Activated naive CD8-positive, alpha-beta T cell treated with anti-CD3 and anti-CD28 coated beads for 36 hours (primary cell): ENCODE measurements at places on chromosomes 13 and 19.

- no peak for DNase-seq
These were observed 18.3 kb downstream of the NCLN start for GRCh38 chr19:3203805-3204645.

DNA sequence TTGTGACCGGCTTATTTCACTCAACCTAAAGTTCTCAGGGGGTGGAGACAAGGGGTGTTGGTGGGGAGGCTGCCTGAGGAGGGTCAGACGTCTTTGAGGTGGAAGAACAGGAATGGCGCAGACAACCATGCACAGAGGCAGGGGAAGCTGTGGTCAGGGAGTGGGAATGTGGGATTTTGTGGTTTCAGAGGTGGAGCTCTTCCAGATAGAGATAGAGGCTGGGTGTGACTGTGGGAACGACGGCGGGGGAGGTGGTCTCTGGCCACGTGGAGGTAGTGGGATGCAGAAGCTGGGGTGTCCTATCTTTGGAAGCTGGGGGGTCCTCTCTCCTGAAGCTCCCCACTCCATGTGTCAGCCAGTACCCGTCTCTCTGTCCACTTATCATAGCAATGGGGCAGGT is 7.8 kb upstream of the KLK14 start:
- DNase-seq, result no peak

- no peak for DNase-seq
These were observed 19.8 kb downstream of the RBM26 start for GRCh38 chr13:79386125-79386826.

DNA sequence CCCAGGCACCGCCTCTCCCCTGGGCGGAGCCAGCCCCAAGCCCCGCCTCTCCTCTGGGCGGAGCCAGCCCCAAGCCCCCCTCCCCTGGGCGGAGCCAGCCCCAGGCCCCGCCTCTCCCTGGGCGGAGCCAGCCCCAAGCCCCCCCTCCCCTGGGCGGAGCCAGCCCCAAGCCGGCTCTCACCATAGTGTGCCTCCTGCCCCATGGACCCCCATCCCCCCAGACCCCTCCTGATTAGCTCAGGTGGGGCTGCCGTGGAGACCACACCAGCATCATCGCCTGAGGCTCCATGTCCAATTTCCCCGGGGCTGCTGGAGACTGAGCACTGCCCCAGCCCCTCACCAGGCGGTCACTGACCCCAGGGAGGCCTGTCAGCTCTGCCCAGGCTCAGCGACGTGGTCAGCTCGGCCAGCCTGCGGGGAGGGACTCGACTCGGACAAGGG is 4.2 kb upstream of the MADCAM1 start:
- peak; percentile 31 for DNase-seq

- no peak for DNase-seq
These were observed 600 bp downstream of the AP1M1 start for GRCh38 chr19:16198370-16198651.

GRCh38 chr19:1155352-1156304 is 18.4 kb downstream of the SBNO2 start:
- no peak for DNase-seq

GRCh38 chr13:23674795-23675640 is 104.8 kb downstream of the TNFRSF19 start:
- no peak for DNase-seq

DNA sequence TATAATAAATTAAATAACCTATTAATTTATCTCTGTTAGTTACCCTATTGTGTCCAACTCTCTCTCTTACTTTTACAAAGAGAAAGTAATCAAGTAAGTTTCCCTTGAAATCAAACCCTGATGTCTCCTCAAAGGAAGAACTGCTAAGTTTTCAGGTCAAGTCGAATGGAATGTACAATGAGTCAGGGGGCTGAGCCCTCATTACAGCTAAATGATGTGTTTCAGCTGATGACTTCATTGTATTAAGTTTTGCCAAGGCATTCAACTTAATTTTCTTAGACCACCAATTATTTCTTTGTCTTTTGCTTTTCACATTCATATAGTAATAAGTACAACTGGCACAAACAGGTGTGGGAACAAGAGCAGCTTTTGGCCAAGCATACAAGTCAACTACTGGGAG is 54.7 kb upstream of the DCT start:
- no peak for DNase-seq

- DNase-seq, result no peak
These were observed 38.5 kb upstream of the FGF14 start for GRCh38 chr13:102440259-102440936.

DNA sequence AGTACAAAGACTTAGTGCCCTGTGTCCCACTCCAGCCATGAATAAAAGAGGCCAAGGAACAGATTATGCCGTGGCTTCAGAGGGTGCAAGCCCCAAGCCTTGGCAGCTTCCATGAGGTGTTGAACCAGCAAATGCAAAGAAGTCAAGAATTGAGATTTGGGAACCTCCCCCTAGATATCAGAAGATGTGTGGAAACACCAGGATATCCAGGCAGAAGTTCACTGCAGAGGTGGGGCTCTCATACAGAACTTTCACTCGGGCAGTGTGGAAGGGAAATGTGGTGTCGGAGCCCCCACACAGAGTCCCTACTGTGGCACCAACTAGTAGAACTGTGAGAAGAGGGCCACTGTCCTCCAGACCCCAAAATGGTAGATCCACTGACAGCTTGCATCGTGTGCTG is 2421.4 kb downstream of the PCDH9 start:
- no peak for DNase-seq

DNA sequence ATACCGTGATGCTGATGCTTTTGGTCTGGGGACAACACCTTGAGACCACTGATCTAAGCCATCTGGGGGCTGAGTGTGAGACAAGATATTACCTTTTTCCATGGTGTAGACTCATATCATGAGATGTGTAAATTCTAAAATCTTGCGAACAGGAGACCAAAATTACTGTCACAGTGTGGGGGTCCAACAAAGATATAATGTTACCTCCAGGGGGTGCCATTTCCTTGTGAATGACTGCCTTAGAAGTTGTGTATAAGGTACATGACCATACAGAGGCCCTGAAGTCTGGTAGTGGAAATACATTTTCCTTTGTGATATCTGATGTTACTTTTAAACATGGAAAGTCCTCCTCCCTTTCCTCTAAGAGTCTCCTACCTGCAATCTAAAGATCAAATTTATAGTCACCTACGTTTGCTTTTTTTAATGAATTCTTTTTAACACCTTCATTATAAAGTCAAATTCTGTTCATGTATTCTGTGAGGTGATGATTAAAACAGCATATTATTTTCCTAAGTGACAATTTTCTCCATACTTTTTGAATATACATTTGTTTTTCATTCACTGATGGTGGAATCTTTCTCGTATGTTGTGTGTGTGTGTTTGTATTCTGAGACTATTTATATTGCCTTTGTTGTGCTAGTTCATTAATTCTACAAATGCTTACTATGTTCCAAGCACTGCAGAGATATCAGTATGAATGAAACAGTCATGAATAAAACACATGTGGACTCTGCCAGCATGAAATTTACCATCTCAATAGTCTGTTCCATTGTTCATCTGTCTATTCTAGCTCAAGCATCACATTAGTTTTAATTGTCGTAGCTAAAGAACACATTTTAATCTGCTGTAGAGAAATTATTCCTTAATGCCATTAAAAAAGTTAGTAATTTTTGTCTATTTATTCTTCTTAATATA is 113.7 kb downstream of the RFC3 start:
- DNase-seq, result no peak

GRCh38 chr19:58409010-58409790 is 751 bp downstream of the ZNF584 start:
- DNase-seq, result peak; percentile 51

- DNase-seq, result no peak
These were observed 96.2 kb downstream of the SUCLA2 start for GRCh38 chr13:47904891-47905290.

DNA sequence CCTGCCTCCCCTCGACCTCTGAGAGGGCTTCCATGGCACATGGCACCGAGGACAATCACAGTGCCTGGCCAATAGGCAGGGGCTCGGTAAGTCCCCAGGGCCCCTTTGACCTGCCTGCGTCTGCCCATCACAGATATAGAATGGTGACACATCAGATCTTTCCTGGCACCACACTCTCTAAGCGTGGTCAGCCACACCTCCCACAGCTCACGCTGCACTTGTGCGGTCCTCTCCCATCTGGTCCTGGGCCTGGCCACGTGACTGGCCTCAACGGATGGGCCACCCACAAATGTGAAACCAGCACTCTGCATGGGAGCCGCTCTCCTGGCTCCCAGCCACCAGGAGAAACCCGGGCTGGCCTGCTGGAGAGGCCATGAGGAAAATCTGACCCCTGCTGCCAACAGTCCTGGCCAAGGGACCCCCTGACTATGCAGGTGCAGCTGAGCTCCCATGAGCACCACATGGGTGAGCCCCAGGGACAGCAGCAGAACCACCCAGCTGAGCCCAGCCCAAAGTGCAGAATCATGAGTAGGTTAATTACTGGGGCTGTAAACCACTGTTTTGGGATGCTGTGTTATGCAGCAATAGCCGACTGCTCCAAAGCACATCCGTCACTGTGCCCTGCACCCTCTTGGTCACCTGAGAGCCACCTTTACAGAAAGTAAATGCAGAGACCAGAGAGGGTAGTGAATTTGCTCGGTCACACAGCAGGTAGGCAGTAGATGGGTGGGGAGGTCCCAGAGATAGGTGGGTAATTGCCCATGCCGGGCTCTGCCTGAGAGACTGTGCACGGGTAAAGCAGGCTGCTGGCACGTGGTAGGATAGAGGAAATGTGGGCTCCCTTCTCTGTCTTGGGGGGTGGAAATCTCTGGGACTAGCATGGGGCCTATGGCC is 9.7 kb upstream of the MEF2B start:
- no peak for DNase-seq

- no peak for DNase-seq
These were observed 32.7 kb downstream of the STK24 start for GRCh38 chr13:98544104-98544710.

DNA sequence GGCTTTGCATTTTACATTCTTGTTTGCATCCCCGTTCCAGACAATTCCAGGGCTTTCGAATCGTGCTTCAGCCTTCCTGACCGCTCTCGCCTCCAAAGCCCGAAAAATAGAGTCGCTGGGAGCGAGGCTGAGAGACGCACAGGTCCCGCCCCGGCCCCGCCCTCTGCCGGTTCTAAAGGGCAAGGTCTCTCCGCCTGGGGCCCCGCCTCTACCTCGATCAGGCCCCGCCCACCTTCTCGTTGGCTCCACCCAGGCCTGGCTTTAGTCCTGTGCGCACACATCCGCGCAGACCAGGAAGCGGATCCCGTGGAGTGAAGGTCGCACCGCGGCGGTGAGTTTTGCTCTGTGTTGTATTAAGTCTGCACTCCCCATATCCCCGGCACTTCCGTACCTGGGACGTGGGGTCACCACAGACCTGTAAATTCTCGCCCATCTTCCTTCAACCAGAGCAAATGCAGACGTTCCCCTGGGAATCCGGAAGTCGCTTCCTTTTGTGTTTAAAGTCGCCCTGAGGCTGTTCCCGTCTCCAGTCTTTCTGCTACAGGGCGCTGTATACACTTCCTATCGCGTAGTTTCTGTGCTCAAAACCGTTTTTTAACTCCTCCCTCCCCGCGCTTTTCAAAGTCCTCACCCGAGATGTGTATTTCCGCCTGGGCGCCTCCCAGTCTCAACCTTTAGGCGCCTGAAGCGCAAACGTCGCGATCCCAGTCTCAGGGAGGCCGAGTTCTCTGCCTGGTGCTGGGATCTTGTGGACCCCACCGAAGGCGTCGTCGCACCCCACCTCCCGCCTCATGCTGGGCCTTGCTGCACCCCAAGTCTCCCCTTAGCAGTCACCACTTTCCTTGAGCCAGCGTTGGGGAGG is at the start of gene ZNF701:
Gene ZNF701, plus strand, starts transcription at position 288 of the 862 bp plus-strand sequence. CDS start 3,861 bp downstream, outside the sequence.
- DNase-seq, result peak; percentile 94

DNA sequence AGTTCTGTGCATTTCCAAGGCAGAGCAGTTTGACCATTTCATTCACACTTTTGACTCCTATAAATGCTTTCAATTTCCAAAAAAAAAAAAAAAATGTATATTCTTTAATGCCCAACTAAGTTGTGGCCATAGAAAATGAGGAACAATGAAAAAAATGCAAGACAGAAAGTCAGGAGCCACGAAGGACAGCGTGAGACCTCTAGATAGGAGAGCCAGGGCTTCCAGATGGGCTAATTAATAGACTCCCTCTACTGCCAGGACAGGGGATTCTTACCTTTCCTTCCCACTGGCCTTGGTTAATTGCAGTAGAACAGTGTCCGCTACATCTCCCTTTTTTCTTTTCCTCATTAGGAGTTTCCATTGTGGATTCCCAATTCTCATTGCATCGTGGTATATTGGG is 8.6 kb downstream of the FPR3 start:
- DNase-seq, result no peak

- no peak for DNase-seq
These were observed 101.5 kb upstream of the FNDC3A start for GRCh38 chr13:48874165-48874564.

DNA sequence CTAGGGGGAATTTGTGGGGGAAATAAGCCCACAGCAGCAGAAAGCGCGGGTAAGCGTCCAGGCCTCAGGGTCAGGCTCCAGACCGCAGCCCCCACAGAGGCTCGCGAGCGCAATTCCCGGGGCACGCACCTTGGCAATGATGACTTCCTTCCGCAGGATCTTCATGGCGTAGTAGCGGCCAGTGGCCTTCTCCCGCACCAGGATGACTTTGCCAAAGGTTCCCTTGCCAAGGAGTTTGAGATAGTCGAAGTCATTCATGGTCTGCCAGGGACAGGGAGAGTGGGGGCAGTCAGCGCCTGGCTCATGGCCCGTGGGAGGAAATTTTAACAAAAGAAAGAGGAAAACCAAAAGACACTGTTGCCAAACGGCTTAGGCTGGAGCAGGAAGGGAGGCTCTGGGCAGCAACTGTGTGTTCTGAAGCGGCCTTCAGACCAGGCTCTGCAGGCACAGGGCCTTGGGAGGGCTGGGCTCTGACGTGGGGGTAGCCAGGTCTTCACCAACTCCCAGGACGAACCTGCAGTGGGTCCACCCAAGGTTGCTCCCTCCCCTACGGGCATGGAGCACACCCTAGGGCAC is 15.4 kb upstream of the CCNP start:
- DNase-seq, result no peak

DNA sequence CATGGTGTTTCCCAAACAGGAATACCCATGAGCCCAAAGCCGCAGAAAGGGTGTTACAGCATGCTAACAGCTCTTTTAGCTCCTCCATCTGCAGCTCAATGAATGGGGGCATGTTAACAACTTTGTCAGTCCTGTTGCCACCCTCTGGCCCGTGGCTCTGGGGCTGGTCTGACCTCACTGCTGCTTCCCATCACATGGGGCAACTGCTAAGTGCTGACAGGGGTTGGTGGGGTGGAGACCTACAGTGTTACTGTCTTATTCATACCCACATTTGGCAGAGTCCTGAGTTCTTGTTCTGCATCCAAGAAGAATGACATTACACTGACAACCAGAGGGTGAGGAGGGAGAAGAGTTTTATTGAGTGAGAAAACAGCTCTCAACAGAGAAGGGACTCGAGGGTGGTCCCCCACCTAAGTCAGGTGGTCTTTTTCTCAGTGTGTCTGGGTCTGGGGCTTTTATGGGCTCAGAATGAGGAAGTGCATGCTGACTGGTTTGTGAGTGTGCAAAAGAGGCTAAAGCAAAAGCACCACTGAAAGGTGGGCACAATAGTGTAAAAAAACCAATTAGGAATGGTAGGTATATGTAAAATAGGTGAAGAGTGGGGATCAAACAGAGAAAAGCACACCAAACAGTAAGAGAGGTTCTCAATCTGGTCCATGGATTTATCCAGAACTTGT is 1952.0 kb upstream of the PCDH20 start:
- DNase-seq, result no peak

GRCh38 chr13:48478391-48478790 is 54.5 kb downstream of the RCBTB2 start:
- no peak for DNase-seq
